ENCODE measurements at places on chromosomes 2 and 18. TPM values are rescaled to one million over a fixed set of nuclear protein-coding genes. Genes with fewer than 3 reads are reported as not detected.

The ABCG5 gene
- total RNA-seq, result 0.05 TPM

The CARF gene
- 8.0 TPM for total RNA-seq

The CAMKMT gene
- 12.6 TPM for total RNA-seq

- no peak for DNase-seq
- H3K27ac ChIP-seq, result no peak overlapping the region
- no peak overlapping the region for H3K4me3 ChIP-seq
- H3K36me3 ChIP-seq, result no peaks in the 10 kb centered on the region
Observed at GRCh38 chr18:69961718-69962117, 14.0 kb upstream of the CD226 start.

DNA sequence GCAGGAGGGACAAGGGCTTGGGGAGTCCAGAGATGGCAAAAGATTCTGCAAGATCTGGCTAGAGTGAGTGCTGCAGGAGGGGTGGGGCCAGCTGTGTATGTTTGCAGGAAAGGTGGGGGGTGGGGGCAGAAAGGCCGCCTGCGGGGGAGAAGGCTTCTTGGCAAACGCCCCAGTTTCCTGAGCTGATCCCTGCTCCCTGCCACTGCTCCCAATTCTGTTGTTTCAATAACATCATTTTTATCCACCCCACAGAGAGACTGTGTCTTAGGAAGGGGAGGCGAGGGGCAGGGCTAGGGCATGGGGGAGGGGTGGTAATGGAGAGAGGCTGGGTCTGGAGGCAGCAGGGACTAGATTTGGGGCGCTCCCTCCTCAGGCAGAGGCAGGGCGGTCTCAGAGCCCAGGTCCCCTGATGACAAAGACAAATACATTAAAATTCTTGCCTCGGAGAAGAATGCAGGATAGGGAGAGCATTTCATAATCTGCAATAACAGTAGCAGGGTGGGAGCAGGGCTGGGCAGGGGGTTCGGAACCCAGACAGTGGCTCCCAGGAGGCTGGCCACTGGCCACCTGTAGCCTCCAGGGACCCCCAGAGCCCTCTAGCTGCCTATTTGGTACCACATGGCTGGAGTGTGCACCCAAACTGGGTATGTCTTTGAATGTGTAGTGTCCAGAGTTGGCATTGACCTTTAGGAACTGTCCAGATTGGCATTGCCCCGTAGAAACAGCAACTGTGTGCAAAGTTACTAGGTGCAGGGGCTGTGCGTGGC lies 2.1 kb upstream of the WNT6 start:
- H3K27ac ChIP-seq, result no peak overlapping the region
- peaks cover 10% of the 10 kb centered on the region for H3K27me3 ChIP-seq
- H3K4me3 ChIP-seq, result no peak overlapping the region
- no peak for DNase-seq
- H3K4me1 ChIP-seq, result peaks cover 21% of the 10 kb centered on the region

The PCARE gene
- not detected for total RNA-seq

- H3K27me3 ChIP-seq, result no peaks in the 10 kb centered on the region
- no peak for DNase-seq
- H3K27ac ChIP-seq, result no peak overlapping the region
- peaks cover 7% of the 10 kb centered on the region for H3K4me1 ChIP-seq
- H3K36me3 ChIP-seq, result no peaks in the 10 kb centered on the region
Observed at GRCh38 chr2:238162846-238163441, 4.2 kb downstream of the ERFE start.

The ALKAL2 gene
- total RNA-seq, result not detected

The NAGK gene
- 80.2 TPM for total RNA-seq

DNA sequence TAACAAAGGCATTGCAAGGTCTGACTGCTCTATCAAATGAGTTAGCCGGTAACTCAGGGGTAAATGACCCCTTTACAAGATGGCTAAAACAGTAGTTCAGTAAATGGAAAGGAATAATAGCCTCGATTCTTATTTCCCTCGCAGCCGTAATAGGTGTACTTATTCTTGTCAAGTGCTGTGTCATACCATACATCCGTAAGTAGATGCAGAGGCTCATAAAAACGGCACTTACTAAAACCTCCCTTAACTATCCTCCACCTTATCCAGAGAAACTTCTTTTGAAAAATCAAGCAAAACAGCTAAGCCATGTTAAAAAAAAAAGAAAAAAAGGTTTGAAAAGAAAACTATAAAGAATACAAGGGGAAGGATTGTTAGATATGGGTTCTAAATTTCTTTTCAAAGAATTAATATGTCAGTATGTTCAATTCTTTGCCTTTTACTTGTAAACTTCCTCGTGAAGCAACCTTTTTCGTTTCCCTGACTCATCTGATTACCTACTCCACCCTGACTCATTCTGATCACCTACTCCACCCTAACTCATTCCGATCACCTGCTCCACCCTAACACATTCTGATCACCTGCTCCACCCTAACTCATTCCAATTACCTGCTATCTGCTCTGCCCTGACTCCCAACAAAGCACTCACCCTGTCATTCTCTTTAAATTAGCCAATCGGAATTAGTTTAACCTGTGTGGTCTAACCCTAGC lies 127.5 kb downstream of the SPAG16 start:
- H3K36me3 ChIP-seq, result no peaks in the 10 kb centered on the region
- no peak overlapping the region for H3K4me3 ChIP-seq
- H3K27ac ChIP-seq, result no peak overlapping the region
- H3K4me1 ChIP-seq, result no peaks in the 10 kb centered on the region

DNA sequence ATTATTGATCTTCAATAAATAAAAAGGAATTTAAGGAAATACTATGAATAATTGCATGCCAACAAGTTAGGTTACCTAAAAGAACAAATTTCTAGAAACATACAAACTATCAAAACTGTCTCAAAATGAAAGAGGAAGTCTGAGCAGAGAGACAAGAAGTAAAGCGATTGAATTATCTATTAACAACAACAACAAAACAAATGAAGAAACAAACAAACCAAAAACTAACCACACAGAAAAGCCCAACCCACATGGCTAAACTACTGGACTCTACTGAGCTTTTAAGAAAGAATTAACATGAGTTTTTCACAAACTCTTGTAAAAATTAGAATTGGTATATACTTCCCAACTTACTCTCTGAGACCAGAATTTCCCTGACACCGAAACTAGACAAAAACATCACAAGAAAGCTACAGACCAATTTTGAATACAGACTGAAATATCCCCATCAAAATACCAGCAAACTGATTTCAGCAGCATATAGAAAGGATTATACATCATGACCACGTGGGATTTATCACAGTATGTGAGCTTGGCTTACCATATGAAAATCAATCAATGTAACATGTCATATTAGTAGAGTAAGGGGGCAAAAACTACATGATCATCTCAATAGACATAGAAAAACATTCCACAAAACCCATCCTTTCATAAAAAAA lies 16.6 kb upstream of the GALNT1 start:
- no peaks in the 10 kb centered on the region for H3K27me3 ChIP-seq
- H3K36me3 ChIP-seq, result no peaks in the 10 kb centered on the region
- H3K4me3 ChIP-seq, result no peak overlapping the region
- no peaks in the 10 kb centered on the region for H3K4me1 ChIP-seq
- DNase-seq, result no peak

The UGT1A5 gene
- total RNA-seq, result not detected

DNA sequence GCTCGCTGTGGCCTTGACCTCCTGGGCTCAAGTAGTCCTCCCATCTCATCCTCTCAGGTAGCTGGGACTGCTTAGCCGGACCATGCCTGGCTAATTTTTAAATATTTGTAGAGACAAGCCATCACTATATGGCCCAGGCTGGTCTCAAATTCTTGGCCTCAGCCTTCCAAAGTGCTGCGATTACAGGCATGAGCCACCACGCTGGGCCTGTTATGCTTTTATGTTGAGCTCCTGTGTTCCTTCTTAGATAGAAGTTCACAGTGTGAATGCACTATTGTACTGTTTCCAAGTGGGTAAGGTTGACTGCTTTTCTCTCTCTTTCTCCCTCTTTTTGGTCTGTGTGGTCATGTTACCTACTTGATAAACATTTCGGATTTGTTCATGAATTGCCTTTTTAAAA lies 61.9 kb downstream of the SMCHD1 start:
- H3K27ac ChIP-seq, result no peak overlapping the region
- no peak for DNase-seq
- no peaks in the 10 kb centered on the region for H3K27me3 ChIP-seq
- no peak overlapping the region for H3K4me3 ChIP-seq
- H3K36me3 ChIP-seq, result peaks cover 10% of the 10 kb centered on the region

- DNase-seq, result no peak
- no peak overlapping the region for H3K4me3 ChIP-seq
- no peak overlapping the region for H3K27ac ChIP-seq
- no peaks in the 10 kb centered on the region for H3K27me3 ChIP-seq
Observed at GRCh38 chr2:210862283-210863065, 306.1 kb downstream of the CPS1 start.

DNA sequence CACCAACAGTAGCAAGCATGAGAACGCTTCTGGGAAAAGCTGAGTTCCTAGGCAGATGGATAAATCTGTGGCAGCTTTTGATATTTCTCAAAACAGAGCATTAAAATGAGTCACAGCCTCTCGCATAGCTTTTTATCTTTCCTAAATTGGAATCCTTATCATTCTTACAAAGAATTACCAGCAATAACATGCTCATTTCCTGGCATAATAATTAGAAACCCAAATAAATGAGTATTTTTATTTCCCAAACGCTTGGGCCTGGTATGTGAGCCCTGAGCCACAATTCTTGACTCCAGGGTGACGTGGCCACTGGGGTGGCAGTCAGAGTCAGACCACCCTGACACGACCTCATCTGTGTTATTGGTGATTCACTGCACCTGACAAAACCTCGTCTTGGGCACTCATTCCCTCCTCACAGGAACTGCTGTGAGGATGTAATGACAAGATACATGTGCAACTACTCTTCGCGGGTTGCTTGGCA lies 210.7 kb downstream of the ARL4C start:
- peak overlapping the region; percentile 67 for H3K27ac ChIP-seq
- H3K27me3 ChIP-seq, result no peaks in the 10 kb centered on the region
- H3K36me3 ChIP-seq, result no peaks in the 10 kb centered on the region
- H3K4me3 ChIP-seq, result no peak overlapping the region
- H3K4me1 ChIP-seq, result peaks cover 12% of the 10 kb centered on the region

GRCh38 chr2:10303181-10303693 lies 533 bp downstream of the HPCAL1 start:
- no peak for DNase-seq
- H3K27ac ChIP-seq, result peak overlapping the region; percentile 91
- H3K4me1 ChIP-seq, result peaks cover 52% of the 10 kb centered on the region

DNA sequence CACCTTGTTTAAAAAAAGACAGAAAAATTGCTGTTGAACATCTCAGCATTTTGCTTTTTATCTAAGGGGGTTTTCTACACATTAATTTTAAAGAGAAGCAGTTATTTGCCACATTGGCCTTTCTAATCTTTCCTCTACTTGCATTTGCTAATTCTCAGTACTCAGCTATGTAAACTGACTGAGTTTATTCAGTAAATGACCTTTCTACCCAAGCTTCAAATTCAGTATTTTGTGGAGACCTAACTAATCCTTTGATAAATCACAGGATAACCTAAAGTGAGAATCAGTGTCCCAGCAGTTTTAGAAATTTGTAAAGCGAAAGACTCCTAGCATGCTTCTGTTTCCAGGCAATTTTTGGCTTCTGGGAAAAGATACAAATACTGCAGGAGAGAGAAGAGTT lies 288.4 kb downstream of the ASXL3 start:
- H3K27ac ChIP-seq, result no peak overlapping the region
- DNase-seq, result no peak
- no peak overlapping the region for H3K4me3 ChIP-seq
- no peaks in the 10 kb centered on the region for H3K27me3 ChIP-seq
- H3K36me3 ChIP-seq, result no peaks in the 10 kb centered on the region

DNA sequence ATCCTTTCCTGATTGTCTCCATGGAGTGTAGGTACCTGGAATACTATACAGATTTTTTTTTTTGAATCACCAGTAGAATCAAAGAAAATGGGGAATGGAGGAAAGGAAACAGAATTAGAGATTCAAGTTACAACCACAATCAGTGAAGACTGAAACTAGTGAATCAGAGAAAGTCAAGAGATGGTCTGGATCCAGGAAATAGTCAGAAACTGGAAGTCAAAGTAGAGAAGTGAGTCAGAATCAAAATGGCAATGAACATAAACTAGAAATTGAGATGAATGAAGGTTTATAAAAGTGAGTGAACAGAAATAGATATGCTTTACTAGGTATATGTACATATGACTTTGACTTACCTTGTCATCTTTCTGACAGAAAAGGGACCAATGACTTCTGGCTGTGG lies 579.0 kb downstream of the PLCL1 start:
- no peaks in the 10 kb centered on the region for H3K27me3 ChIP-seq
- H3K4me1 ChIP-seq, result no peaks in the 10 kb centered on the region
- H3K36me3 ChIP-seq, result no peaks in the 10 kb centered on the region
- no peak for DNase-seq

The GAREM1 gene
- 4.7 TPM for total RNA-seq

The SERPINB12 gene
- total RNA-seq, result not detected

The INPP5D gene
- total RNA-seq, result 0.39 TPM
